Cortex of kidney (tissue), 1 donor: ENCODE measurements at places on chromosomes 11 and 22.

DNA sequence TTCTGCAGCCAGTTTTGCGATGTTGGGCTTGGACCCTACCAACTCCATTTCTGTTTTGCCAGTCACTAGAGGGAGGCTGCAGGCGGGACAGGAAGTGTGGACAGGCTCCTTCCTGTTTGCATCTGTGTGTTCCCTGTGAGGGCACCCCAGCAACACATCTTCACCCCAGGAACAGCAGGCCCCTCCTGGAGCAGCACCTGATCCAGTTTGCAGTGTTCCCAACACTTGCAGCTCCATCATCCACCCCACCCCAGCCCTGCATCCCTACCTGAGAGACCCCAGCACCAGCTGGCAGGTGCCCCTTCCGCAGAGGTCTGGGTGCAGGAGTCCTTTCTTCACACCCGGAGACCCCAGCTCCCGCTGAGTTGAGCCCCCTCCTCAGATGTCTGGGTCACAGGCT, 7.4 kb upstream of the VSIG10L2 start:
- no peak for DNase-seq

DNA sequence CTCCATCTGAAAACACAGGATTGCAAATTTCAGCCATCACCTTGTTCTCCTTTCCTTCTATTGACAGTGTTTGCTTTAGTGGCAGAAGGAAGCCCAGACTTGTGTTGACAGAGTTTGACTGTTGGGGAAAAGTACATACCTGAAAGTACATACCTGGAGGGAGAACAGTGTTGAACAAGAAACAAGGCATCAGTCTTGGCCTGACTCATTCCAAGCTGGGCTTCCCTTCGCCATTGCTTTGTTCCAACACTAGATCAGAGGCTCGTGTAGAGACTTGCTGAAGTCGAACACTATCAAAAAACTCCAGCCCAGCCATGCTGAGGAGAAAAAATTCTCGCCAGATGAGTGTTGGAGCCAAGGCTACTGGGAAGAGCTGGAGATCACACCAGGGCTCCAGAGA, 133.4 kb downstream of the BBOX1 start:
- DNase-seq = no peak

DNA sequence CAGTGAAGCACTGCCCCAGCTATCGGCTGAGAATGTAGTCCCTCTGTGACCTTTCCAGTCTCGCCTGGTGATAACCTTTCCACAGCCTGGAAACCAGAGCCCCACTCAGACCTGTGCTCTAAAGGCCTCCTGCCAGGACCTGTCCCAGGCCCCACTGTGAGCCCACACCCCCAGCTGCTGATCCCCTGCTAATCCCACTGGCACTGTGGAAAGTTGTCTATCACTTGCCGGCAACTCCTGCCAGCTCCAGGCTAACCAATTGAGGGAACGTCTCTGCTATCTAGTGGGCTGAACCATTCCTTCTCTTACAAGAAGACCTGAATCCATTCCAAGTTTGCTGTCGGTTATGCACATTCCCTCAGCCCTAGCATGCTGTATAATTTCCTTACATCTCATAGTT, 328.2 kb downstream of the FAM181B start:
- no peak for DNase-seq

- DNase-seq = no peak
These were observed 3.1 kb upstream of the MN1 start for GRCh38 chr22:27804470-27805297.

DNA sequence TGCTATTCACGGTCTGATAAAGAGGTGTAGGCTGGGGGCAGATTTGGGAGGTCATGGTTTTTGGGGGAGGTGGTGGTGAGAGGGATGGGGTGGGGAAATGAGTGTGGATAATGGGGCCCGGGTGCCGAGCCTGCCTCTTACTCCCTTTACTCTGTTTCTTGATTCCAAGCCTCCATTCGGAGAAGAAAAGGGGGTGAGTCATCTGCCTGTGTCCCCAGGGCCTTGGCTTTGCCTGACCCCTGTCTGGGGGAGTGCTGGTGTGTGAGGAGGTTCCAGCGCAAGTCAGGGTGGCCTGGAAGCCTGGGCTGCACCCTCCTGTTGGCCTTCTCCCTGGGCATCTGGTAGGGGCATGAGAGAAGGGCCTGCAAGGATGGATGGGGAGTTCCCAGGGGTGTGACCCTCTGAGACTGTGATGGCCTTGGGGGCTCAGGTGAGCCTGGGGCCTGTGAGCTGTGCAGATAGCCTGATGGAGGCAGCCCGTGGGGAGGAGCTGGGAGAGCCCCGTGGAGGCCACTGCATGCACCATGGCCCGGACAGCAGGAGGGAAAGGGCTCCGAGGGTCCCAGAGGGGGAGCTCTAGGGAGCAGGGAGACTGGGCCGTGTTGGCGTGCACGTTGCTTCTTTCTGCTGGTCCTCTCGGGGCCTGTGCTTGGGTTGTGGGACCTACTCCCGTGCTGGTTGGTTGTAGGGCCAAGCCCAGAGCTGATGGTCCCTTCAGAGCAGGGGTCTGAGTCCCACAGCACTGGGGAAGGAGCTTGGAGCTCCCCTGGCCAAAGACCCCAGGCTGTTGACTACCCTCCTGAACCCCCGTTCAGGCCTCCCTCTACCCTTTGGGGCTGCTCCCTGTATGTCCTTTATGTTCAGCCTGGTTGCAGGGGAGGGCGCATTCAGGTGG, 26.3 kb upstream of the ACR start:
- no peak for DNase-seq

DNA sequence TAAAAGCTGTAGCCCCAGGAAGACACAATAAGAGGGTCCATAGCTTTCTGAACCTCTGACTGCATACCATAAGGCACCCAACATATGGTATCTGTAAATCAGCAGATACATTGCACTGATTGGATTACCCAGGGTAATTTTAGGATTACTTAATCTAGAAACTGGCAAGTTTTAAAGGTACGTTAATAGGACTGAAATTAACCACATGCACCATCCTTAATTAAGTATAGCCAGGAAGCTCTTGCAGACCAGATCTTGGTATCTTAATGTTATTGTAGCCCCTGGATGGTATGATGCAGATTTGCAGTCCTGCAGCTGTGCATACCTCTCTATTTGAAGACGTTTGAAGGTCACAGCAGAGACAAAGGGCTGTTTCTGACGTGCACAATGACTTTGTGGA, 72.8 kb downstream of the ARHGAP42 start:
- no peak for DNase-seq

DNA sequence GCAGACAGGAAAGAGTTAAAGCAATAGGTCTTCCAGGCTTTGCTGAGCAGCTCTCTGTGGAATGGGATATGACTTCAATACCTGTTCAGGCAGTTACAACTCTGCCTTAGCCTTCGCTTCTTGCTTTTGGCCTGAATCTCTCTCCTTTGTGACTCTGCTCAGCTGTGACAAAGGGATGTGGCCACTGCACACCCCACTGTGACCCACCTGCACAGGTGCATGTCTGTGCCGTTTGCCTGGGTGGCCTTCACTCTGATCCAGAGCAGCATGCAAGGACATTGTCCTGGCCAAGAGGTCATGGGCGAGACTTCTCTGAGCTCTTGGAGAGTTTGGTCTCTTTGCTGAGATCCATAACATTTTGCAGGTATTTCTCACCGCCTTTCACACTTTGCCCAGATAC, 891.3 kb downstream of the BRD1 start:
- no peak for DNase-seq

- no peak for DNase-seq
These were observed 94.2 kb downstream of the ABTB2 start for GRCh38 chr11:34263441-34264091.

- no peak for DNase-seq
These were observed 74.1 kb downstream of the TRIM29 start for GRCh38 chr11:120063686-120064340.

DNA sequence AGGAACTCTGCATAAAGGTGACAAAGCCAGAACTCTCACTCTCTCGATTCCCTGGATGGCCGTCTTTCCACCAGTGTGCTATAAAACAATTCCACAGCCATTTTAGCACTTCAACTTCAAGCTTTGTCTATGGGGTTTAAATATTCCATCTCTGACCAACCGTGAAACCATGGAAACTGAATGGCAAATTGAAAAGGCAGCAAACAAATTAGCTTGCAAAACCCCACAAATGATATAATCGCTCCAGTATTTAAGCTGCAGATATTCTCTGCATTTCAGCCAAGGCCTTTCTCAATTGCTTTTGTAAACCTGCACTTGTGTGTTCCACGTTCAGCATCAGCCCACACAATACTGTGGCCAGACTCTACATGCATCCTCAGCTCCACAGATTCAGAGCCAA, 131.7 kb upstream of the ISX start:
- no peak for DNase-seq

GRCh38 chr22:45612451-45612901, 59.2 kb upstream of the ATXN10 start:
- no peak for DNase-seq

- DNase-seq = no peak
These were observed 8.1 kb downstream of the TMA7B start for GRCh38 chr22:39967996-39968972.

GRCh38 chr11:56906683-56907148, 82.0 kb upstream of the OR5AK2 start:
- DNase-seq = no peak

GRCh38 chr22:32728291-32728690, 73.2 kb upstream of the TIMP3 start:
- DNase-seq = no peak

- no peak for DNase-seq
These were observed at the start of gene CAVIN3 for GRCh38 chr11:6320411-6321155. CAVIN3 (minus strand) TSS chr11:6320501; CDS start chr11:6320476, 25 bp downstream.

DNA sequence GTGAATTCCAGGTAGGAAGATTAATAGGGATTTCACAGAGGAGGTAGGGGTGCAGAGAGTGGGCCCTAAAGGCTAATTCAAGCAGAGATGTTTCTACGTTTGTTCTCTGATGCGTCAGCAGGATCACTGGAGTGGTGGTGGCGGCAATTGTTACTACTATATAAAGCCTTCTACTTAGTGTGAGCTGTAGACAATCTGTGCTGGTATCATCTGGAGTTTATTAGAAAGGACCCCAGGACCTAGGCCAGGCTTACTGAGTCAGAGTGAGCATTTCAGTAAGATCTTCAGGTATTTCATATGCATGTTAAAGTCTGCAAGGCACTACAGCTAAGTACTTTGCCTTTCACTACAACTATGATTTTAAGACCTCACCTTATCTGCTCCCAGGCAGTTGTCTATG, 59.5 kb downstream of the USP35 start:
- DNase-seq = no peak

DNA sequence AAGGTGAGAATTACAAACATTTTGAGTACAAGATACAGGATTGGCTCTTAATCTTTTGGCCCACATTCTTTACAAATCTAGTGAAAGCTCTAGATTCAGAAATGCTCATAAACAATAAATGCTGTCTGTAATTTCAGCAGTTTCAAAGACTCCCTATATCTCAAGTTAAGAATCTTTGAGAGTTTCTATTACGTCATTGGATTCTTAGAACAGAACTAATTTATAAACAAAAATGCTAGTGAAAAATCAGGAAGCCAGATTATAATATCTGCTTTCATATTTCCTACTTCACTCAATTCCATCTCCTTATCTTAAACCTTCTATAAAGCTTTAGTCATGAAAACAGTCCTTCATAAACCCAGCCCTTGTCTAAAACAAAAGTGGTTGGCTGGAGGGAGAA, 32.1 kb downstream of the CTSC start:
- DNase-seq = no peak

GRCh38 chr11:122634501-122634900, 21.0 kb upstream of the UBASH3B start:
- no peak for DNase-seq

- no peak for DNase-seq
These were observed 24.6 kb downstream of the FXYD6 start for GRCh38 chr11:117851852-117852251.

GRCh38 chr22:19096555-19096954, 25.7 kb downstream of the DGCR2 start:
- DNase-seq = no peak

DNA sequence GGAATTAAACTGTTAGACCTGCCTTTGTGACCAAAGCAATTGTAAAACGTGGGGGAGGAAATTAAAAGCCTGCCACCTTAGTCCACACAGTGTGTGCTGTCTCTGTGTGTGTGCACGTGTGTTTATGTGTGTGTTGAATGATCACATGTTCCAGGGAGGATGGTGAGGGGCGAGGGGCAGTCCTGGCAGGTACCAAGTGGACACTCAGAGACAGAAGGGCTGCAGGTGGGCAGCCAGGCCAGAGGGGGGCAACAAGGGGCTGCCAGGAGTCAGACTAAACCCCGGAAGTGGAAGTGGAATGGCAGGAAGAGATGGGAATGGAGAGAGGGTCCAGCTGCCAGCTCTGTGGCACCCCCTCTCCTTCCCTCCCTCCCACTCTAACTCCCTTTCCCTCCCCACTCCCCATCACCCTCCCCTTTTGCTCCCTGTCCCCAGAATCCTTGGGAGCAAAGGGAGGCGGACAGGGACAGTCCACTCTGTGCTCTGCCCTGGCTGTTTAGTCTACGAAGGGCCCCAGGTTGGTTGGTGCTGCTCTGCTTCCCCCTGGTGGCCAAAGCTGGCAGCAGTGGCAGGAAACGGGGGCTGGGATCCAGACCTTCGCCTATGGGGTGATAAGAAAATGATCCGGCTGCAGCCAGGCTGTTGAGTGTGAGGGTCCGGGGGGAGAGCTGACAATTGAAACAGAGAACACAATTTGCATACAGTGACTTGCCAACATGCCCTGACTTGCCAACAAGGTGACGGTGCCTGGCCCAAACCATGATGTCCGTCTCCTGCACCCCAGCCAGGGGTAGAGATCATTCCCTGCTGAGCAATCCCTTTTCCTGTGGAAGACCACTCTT, 24.4 kb downstream of the P2RY2 start:
- no peak for DNase-seq

DNA sequence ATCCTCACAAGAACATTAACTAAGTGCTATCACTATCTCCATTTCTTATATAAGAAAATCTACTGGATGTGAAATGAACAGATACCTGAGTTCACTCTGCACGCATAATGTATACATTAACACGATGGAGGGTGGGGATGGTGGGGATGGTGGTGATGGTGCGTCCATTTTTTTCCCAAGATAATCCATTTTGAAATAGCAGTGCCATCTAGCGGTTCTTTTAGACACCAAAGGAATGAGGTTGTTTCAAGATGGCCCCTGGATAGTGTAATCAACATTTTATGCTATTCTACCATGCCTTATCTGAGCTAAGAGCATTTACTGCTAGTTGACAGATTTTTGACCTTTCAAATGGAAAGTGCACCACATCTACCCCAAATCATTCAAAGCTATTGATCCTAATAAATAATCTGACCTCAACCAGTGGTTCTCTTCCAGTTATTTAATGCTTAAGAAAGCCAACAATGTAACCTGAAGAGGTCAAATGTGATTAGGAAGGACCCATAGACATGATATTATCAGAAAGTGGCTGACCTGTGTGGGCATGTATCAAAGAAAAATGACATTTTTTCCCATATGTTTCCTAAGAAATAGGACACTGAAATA, 714.7 kb upstream of the TENM4 start:
- no peak for DNase-seq

DNA sequence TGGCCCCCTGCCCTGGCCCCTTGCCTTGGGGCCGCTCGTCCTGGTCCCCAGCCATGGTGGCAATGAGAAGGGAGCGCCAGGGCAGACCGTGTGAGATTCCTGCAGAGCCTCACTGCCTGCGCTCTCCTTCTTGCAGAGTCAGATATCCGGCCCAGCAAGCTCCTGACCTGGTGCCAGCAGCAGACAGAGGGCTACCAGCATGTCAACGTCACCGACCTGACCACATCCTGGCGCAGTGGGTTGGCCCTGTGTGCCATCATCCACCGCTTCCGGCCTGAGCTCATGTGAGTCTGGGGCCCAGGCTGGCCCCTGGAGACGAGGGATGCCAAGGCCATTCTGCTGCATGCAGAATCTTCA, 114.1 kb downstream of the MICAL2 start:
- no peak for DNase-seq

- no peak for DNase-seq
These were observed 93.2 kb downstream of the CACNA1I start for GRCh38 chr22:39663751-39664150.
